ENCODE measurements at places on chromosomes 4 and X.
A peak's percentile ranks its signal among the peaks of the same experiment; 100 is the strongest.

DNA sequence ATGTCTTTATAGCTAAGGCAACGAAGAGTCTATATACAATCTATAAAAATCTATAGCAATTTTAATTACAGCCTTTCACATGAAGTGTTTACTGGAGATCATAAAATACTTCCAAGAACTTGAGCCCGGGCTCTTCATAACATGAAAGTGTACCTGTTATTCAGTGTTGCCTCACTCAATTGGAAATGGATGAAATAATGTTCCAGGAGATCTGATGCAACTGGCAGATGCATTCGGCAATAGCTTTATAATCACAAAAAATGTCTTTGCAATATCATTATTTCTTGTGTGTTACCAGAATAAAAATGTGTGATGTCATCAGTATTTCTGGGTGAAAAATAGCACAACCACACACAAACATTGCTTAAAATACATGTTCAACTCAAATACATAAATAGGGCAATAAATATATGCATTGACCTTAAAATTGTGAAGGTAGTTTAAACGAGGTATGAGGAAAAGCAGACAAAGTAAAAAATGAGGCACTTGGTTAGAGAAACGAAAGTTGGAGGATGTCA, 1266.8 kb upstream of the PCDH7 start:
- DNase-seq = no peak

GRCh38 chr4:10656988-10657387, 27.6 kb downstream of the CLNK start:
- DNase-seq = no peak

DNA sequence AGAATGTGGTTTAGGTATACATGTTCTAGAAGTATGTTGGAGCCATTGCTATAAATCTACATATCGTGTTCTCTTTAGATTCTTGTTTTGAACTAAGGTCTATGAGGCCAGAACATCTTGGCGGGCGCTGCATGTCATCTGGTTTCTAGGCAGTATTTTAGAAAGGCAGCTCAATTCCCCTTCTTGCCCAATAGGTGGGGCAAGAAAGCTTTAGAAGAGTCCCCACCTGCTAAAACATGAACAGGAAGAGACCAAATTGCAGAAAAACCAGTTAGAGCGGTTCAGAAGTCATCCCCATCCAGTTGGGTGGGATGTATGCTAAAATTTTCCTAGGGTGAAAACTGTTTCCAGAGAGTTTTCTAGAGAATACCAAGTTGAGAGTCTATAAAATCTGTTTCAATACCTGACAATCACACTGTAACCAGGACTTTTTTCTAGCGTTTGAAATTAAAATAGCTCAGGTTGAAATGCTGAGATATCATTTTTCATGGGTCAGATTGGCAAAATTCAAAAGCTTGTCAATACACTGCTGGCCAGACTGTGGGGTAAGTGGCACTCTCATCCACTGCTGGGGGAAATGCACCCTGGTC, 17.5 kb upstream of the SH3KBP1 start:
- DNase-seq = peak; percentile 47

DNA sequence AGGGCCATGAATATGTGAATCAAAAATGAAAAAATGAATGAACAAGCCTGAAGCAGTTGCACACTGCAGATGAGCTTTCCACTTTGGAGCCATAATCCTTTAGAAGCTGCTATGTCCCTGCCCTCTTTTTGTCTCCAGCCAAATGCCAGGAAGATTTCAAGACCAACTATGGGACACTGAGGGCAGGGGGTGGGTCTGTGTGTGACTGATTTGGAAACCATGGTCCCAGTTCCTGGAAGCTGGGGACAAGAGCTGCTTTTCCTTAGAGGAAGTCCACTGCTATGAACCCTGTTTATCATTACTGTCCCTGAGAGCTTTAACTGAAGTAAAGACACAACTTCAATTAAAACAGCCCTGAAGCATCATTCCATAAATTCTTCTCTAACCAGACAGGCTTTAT, 153.9 kb upstream of the GPC4 start:
- DNase-seq = no peak

DNA sequence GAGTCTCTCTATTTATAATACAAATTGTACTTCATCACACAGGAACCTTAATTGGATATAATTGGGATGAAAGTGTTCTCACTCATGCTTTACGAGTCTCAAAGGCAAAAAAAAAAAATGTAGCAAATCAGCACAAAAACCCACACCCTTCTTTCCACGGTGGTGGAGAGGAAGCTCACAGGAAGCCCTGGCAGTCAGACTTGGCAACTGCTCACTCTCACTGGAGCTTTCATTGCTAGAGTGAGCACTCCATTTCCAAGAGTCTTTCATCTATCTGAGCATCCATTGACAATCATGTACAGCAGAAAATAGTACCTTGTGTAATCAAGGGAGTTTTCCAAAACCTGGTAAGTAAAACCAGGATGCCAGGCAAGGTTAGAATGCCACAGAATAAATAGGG, 2159.4 kb upstream of the AGA start:
- no peak for DNase-seq

GRCh38 chr4:30610361-30610760, 109.8 kb upstream of the PCDH7 start:
- DNase-seq = no peak

DNA sequence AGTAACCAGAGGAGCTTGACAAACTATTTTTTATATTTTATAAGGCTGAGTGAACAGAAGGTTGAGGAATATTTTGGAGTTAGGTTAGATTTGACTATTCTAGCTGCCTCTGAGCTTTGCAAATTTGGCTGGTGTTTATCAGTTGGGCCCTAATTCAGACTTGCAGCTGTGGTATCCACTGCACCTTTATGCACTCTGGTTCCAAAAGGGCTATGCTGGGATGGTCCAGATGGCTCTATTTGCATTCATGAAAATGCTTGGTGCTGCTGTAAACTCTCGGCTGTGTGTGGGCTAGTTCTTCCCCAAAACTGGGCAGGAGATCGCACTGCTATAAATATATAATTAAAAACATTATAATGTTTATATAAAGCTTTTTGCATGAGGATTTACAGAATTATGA, 106.3 kb downstream of the REPS2 start:
- DNase-seq = no peak

DNA sequence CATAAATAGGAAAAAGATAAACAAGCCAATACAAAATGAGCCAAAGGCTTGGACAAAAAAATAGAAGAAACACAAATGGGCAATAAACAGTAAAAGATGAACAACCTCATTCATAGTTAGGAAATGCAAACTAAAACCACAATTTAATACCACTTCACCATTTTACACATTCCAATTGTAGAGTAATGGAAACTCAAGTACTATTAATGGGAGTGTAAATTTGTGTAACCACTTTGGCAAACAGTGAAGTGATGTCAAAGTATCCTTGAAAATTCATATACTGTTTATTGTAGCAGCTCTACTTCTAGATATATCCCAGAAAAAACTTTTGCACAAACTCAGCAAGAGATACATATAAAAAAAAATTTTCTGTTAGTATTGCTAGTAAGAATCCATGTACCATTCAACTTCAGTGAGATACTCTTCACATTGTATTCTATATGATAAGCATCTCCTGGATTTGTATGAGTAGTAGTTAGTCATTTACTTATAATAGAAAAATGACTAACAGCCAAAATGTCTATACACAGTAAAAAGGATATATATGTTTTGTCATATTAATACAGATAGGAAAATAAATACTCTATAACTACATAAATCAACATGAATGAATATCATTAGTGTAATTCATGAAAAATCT, 229.8 kb downstream of the DKK2 start:
- no peak for DNase-seq

DNA sequence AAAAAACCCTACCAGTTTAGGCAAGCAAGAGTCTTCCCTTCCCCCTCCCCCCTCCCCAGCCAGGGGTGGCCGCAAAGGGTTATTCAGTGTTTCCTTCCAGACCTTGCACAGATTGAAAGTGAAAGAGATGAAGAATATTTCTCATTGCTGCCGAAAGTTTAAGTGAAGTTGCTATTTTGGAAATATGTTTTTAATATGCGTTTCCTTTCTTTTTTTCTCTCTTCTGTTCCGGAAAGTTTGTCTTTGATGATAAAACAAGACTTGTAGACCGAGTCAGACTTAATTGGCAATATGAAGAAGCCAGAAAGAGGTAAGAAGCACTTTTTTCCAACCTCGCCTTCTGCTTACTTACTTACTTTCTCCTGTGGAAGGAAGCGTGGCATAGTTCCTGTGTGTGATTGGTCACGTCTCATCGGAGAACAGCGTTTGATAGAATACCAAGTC, 58.5 kb upstream of the CLCN4 start:
- no peak for DNase-seq

- no peak for DNase-seq
Measured at GRCh38 chr4:134024251-134024650, 177.3 kb downstream of the PABPC4L start.

- no peak for DNase-seq
Measured at GRCh38 chr4:146098978-146099377, 76.5 kb upstream of the LSM6 start.

DNA sequence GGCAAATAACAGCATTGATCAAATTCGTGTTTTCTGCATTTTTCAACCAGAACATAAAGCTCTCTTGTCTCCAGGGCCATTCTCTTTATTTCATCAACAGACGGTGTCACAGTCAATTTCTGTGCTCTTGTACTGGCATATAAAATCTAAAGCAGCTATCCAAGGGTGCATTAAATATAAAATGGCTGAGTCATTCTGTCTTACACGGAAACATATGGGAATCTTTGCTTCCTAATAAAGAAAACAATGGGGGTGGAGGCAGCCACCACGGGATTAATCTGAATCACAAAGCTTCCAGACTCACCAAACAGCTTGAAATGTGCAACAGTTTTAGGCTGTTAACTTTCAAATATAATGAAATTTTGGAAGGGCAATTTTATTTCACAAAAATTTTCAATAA, 132.6 kb downstream of the IL15 start:
- no peak for DNase-seq

GRCh38 chr4:108902769-108903168, 139.9 kb upstream of the ETNPPL start:
- DNase-seq = no peak
